LoVo (cell line): ENCODE measurements at places on chromosomes 11 and 22.
A peak's percentile ranks its signal among the peaks of the same experiment; 100 is the strongest.

- no peak for DNase-seq
Observed at GRCh38 chr11:67280788-67281551, 8.1 kb upstream of the ANKRD13D start.

GRCh38 chr11:74278721-74279161, 32.7 kb downstream of the P4HA3 start:
- DNase-seq: peak; percentile 19

DNA sequence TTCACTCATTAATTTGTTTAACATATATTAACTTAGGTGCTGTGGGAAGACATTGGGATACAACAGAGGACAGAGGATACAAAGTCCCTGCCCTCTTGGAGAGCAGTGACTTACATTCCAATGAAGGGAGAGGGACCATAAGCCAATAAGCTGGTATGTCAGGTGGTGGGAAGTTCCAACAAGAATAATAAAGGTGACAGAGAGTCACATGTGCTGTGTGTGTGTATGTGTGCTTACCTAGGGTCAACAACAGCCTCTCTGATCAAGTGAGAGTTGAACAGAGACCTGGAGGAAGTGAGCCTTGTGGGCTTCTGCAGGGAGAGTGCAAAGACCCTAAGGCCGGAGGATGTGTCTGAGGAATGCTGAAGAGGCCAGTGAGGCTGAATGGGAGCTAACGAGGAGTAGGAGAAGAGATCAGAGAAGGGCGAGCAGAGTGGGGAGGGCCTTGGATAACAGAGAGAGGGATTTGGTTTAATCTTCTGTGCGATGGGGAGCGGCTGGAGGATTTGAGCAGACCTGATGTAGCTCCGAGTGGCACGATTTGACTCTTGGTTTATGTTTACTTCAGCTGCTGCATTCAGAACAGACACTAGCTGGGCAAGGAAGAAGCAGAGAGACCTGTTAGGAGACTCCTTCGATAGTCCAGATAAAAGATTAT, 35.3 kb downstream of the MAP6 start:
- DNase-seq: no peak

DNA sequence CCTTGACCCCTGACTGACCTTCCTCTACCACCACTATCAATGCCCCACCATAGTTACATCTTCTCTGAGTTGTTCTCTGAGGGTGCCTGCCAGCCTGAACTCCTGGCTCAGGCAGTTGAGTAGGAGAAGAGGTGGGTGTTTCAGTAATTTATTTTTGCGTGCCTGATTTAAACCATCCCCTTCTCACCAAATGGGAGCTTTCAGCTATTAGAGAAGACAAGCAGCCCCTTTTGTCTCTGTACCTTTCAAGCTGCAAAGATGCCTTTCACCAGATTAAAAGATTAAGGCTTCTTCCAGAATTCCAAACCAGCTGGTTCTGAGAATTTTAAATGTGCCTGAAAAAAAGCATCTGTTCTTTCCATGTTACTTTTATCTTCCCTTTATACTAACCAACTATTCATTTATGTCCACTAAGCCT, 223.8 kb downstream of the FAM76B start:
- DNase-seq: no peak

DNA sequence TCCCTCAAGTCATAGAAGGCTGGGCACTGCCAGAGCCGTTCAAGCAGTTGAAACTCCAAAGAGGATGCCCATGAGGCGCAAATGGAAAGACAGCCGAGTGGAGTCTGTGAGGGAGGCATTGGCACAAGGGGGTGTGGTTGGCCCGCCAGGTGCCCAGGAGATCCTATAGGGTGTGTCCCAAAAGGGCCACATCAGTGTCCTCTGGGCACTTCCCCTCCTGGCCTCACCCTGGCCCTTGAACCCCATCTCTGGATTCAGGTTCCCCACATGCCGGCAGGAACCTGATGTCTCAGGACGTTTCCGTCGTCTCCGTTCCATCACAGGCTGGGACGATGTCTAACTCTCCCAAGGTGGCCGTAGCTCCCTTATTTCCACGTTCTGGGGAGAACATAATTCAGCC, 54.3 kb downstream of the SBF1 start:
- no peak for DNase-seq
